ENCODE measurements at places on chromosomes 16 and 17. TPM values are rescaled to one million over a fixed set of nuclear protein-coding genes. Genes with fewer than 3 reads are reported as not detected.

FOXJ1 gene
- total RNA-seq: not detected

CDH3 gene
- total RNA-seq: 0.36 TPM

CCL17 gene
- total RNA-seq: not detected

CD300E gene
- total RNA-seq: under 0.01 TPM

EVPL gene
- total RNA-seq: not detected

KRTAP9-8 gene
- not detected for total RNA-seq

CSH1 gene
- total RNA-seq: not detected

SLC2A4 gene
- under 0.01 TPM for total RNA-seq

EME1 gene
- total RNA-seq: 0.72 TPM

CRYBA1 gene
- total RNA-seq: not detected

PLA2G10 gene
- not detected for total RNA-seq

CES4A gene
- total RNA-seq: 1.8 TPM

GRCh38 chr17:58268774-58269556, 11.8 kb downstream of the MPO start:
- H3K27me3 ChIP-seq: peaks cover 4% of the 10 kb centered on the region
- peak; percentile 41 for DNase-seq
- no peaks in the 10 kb centered on the region for H3K4me1 ChIP-seq
- no peak overlapping the region for H3K27ac ChIP-seq
- no peak overlapping the region for H3K4me3 ChIP-seq

DNA sequence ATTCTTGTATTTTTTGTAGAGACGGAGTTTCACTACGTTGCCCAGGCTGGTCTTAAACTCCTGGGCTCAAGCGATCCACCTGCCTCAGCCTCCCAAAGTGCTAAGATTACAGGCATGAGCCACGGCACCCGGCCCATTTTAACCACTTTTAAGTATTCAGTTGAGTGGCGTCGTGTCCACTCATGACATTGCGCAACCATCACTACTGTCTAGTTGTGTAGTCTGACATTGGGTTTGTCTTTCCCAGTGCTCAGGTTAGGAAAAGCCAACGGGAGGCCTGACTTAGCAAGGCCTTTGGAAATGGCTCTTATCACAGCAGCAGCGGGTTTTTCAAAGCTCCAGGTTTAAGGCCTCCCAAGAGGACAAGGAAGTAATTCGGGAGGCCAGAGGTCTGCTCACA, 58.7 kb downstream of the LITAF start:
- no peak overlapping the region for H3K27ac ChIP-seq
- no peaks in the 10 kb centered on the region for H3K4me1 ChIP-seq
- H3K4me3 ChIP-seq: no peak overlapping the region
- H3K36me3 ChIP-seq: no peaks in the 10 kb centered on the region

GRCh38 chr16:2226245-2226793, 2.9 kb downstream of the E4F1 start:
- H3K27me3 ChIP-seq: no peaks in the 10 kb centered on the region
- H3K36me3 ChIP-seq: peaks cover 21% of the 10 kb centered on the region
- peak; percentile 91 for DNase-seq

DNA sequence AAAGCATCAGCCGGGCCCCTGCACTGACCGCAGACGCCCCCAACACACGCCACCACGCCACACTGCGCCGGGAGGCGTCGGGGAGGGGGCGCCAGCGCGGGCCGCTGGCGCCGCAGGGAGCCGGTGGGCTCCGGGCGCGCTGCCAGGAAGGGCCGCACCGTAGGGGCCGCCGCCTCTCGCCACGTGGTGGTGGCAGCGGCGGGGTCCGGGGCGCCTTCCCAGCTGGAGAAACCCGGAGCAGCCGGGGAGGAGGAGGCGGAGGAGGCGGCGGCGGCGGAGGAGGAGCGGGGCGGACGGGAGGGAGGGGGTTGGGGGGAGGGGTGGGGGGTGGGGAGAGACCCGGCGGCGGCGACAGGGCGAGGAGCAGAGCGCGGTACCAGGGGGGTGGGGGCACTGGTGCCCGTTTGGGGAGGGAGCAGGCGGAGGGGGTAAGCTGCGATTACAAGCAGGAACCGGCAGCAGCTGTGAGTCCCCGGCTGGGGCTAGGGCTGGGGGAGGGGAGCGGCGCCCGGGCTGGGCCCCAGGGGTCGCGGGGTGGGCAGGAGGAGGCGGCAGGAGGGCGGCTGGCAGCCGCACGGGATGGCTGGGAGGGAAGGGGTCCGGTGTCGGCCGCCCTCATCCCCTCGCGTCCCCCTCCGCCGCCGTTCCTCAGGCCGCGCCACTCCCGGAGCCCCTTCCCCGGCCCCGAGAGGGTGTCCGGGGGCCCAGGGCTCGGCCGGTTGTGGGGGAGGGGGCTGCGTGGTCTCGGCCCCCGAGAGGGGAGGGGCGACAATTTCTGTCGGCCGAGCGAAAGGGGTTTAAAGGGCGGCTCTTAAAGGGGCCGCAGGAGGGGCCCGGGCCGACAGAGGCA, at the start of gene TBKBP1:
Gene TBKBP1, plus strand, starts transcription at position 431 of the 850 bp plus-strand sequence. CDS start 1,952 bp downstream, outside the sequence.
- H3K36me3 ChIP-seq: no peaks in the 10 kb centered on the region
- H3K4me1 ChIP-seq: peaks cover 19% of the 10 kb centered on the region
- peak within 1 kb of the TSS; percentile 45 for H3K27ac ChIP-seq

GRCh38 chr16:86101137-86101896, 202.4 kb downstream of the IRF8 start:
- no peaks in the 10 kb centered on the region for H3K4me1 ChIP-seq
- H3K27me3 ChIP-seq: peaks cover 5% of the 10 kb centered on the region
- no peak overlapping the region for H3K27ac ChIP-seq
- H3K36me3 ChIP-seq: no peaks in the 10 kb centered on the region
- no peak for DNase-seq

DNA sequence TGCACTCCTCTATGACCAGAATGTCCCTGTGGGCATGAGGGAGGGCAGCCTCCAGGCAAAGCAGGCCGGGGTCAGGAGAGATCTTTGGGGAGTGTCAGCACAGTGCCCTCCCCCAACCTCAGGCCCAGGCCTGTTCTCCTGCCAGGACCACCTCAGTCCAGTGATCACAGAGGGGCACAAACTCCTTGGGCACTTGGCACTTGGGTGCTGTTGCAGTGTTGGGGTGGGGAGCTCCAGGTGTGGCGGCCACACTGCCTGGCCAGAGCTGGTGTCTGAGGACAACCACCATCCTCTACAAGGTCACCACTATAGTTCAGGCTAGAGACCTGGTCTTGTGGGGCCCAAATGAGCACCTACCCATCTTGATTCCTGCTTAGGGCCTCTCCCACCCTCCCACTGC, 37.2 kb downstream of the SMPD3 start:
- H3K4me1 ChIP-seq: peaks cover 26% of the 10 kb centered on the region
- no peaks in the 10 kb centered on the region for H3K36me3 ChIP-seq
- H3K27me3 ChIP-seq: peaks cover 4% of the 10 kb centered on the region

- H3K36me3 ChIP-seq: no peaks in the 10 kb centered on the region
- no peaks in the 10 kb centered on the region for H3K4me1 ChIP-seq
- no peak overlapping the region for H3K27ac ChIP-seq
- peak; percentile 25 for DNase-seq
Measured at GRCh38 chr16:57278494-57278893, 6.0 kb downstream of the PLLP start.

DNA sequence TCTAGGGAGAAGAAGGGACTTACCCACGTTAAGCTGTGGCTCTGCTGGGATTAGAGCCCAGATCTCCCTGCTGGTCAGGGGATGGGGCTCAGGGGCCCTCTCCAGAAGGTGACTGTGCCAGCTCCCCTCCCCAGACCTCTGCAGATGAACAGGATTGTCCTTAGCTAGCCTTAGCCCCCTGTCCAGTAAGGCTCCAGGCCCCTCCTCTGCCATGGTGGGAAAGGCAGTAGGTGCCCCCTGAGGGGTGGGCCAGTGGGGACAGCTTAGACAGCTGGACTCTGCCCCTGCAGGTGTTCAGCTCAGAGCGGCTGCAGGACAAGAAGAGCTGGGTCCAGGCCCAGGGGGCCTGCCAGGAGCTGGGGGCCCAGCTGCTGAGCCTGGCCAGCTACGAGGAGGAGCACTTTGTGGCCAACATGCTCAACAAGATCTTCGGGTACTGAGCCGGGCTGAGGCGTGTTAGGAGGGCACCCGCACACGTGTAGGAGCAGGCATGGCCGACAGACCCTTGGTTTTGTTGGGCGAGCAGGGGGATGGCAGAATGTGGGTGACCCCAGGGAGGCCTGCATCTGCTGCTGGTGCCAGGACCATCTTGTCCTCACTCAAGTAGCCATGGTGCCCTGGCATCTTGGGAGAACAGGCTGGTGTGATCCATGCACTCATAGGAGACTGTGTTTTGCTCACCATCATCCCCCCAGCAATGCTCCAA, 50.9 kb downstream of the MRC2 start:
- peaks cover 89% of the 10 kb centered on the region for H3K36me3 ChIP-seq
- no peak overlapping the region for H3K4me3 ChIP-seq
- peak; percentile 73 for DNase-seq
- no peak overlapping the region for H3K27ac ChIP-seq
- H3K27me3 ChIP-seq: no peaks in the 10 kb centered on the region

DNA sequence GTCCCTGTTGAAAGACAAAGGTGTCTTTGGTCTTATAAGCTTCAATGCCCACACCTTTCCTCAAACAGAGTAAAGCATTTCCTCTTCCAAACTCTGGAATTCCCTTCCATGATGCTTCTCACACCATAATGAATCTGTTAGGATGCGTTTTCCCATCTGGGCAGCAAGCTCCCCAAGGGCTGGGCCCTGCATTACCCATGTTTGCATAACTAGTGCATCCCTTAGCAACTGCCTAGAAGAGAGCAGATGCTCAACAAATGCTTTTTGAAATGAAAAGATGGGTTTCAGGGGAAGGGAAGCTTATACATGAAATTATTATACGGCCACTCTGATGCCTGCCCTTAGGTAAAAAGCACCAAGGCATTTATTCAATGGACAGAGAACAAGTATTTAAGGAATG, 124.5 kb upstream of the CCL2 start:
- H3K4me1 ChIP-seq: no peaks in the 10 kb centered on the region
- no peaks in the 10 kb centered on the region for H3K27me3 ChIP-seq
- H3K36me3 ChIP-seq: no peaks in the 10 kb centered on the region
- H3K27ac ChIP-seq: no peak overlapping the region

- H3K27ac ChIP-seq: peak overlapping the region; percentile 40
- peaks cover 47% of the 10 kb centered on the region for H3K4me1 ChIP-seq
- H3K4me3 ChIP-seq: peak overlapping the region; percentile 33
- no peak for DNase-seq
Measured at GRCh38 chr17:29256735-29257466, 10.2 kb downstream of the CRYBA1 start.

DNA sequence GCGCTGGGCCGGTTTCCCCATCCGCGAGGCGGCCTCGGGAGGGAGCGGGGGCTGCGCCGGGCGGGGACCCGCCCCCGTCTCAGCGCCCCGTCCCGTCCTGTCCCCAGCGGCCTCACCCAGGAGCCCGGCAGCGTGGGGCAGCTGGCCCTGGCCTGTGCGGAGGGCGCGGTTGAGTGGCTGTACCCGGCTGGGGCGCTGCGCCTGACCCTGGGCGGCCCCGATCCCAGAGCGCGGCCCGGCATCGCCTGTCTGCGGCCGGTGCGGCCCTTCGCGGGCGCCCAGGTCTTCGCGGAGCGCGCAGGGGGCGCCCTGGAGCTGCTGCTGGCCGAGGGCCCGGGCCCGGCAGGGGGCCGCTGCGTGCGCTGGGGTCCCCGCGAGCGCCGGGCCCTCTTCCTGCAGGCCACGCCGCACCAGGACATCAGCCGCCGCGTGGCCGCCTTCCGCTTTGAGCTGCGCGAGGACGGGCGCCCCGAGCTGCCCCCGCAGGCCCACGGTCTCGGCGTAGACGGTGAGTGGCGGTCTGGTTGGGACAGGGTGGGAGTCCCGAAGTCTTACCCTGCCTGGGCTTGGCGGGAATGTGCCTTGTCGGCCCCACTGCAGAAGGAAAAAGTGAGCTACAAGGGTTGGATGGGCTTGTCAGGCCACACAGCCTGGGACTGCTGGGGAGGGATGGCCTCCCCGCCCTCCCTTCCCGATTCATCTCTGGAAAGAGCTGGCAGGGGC, 720 bp downstream of the METRN start:
- no peaks in the 10 kb centered on the region for H3K36me3 ChIP-seq
- peak overlapping the region; percentile 73 for H3K4me3 ChIP-seq
- no peak overlapping the region for H3K27ac ChIP-seq
- H3K27me3 ChIP-seq: peaks cover 3% of the 10 kb centered on the region
- peak; percentile 94 for DNase-seq

DNA sequence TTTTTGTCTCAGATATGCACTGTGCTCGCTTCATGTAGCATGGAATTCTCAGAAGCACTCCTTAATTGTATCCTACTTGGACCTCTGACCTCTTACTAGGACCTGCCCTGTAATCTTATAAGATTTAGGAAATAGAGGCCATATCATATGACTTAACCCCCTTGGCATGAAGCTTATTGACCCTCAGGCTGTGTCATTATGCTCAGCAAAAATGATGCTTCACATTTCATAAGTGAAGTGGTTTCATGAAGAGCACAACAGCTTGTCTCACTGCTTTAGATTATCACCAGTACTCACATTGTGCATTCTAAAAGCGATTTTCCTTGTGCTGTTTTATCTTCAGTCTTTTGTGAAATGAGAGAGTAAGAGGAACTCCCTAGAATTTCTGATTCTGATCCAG, 6.4 kb downstream of the PHKB start:
- H3K27me3 ChIP-seq: no peaks in the 10 kb centered on the region
- no peak for DNase-seq
- H3K36me3 ChIP-seq: no peaks in the 10 kb centered on the region
- H3K27ac ChIP-seq: no peak overlapping the region
- no peak overlapping the region for H3K4me3 ChIP-seq
- H3K4me1 ChIP-seq: no peaks in the 10 kb centered on the region

- peaks cover 38% of the 10 kb centered on the region for H3K36me3 ChIP-seq
- no peak overlapping the region for H3K27ac ChIP-seq
- H3K27me3 ChIP-seq: no peaks in the 10 kb centered on the region
- peaks cover 6% of the 10 kb centered on the region for H3K4me1 ChIP-seq
- no peak for DNase-seq
Measured at GRCh38 chr17:37110746-37111145, 162.0 kb downstream of the AATF start.

- peaks cover 56% of the 10 kb centered on the region for H3K4me1 ChIP-seq
- no peaks in the 10 kb centered on the region for H3K36me3 ChIP-seq
- no peaks in the 10 kb centered on the region for H3K27me3 ChIP-seq
- peak overlapping the region; percentile 94 for H3K27ac ChIP-seq
Measured at GRCh38 chr17:64683796-64684195, 21.7 kb upstream of the SMURF2 start.

Measured in osteoblast (primary cell).